ENCODE measurements at places on chromosomes 6 and 20.
A peak's percentile ranks its signal among the peaks of the same experiment; 100 is the strongest.

DNA sequence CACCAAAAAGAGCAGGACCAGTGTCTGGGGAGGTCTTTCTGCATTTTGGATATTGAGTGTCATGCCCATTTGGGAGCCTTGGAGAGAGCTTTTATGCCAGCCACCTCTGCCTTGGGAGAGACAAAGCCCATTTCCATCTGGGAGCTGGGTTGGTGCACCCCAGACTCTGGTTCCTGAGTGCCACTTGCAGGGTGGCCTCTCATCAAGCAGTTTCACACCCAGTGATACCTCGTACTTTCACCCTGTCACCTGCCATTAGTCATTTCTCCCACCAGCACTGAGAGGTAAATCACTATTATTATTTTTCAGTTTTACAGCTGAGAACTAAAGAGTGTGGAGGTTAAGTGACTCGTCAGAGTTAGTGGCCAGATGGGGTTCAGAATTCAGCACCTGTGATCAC lies 94.7 kb downstream of the PTPRT start:
- no peak for DNase-seq

GRCh38 chr6:134593887-134594286 lies 276.0 kb upstream of the SGK1 start:
- no peak for DNase-seq

DNA sequence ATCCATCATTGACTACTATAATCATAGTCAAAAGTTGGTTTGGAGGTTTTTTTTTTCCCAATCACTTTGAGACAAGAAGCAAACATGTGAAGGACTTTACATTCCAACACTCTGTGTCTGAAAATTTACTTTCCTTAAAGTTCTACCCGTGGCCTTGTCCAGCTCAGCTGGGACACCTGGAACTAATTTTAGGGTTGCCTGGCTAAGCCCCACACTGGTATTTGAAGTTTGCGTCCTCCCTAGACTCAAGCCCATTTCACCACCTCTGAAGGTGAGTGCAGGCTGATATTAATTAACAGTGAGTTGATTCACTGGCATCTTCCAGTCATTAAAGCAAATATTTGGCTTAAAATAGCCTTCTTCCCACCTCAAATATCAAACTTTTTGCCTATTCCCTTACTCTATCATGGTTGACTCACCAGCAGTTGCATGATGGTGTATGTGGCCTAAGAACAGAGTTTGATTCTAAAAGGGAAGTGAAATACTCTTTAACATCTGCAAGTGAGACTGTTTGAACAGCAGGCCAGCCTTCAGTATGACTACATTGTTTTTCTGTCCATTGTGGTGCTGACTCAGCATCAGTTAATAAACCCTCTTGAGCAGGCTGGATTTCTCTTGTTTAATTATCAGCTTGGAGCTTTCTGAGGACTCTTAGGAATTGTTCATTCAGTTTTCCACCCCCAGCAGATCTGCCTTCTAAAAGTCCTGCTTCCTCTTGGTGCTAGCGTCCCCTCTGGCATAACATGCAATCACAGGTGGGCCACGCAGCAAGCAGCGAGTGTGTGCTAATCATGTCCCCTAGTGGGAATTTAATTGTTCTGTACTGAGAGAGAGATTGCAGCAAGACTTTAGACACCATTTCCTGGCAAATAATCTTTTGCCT lies 1.8 kb upstream of the PRDM1 start:
- DNase-seq: peak; percentile 88

GRCh38 chr6:30185846-30186484 lies 22.6 kb downstream of the TRIM15 start:
- DNase-seq: no peak

DNA sequence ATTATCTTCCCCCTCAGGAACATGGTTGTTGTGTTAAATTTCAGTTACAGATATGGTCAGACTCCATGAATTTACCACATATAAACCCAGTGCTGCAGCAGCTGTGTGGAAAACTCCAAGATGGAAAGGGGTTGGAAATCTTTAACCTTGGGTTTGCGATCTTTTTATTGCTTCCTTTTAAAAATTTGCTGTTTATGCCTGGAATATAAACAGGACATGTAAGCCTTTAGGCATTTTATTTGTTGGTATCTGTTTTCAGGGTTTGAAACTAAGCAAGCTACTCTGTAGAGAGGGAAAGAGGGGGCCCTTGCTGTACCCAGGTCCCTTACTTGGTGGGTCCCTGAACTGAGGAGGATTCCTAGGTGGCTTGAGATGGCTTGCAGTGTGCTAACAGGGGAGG lies 778 bp downstream of the PKIG start:
- no peak for DNase-seq

Data from EL (cell line).